ENCODE measurements at places on chromosomes 2 and 18. TPM values are rescaled to one million over a fixed set of nuclear protein-coding genes. Genes with fewer than 3 reads are reported as not detected.

DNA sequence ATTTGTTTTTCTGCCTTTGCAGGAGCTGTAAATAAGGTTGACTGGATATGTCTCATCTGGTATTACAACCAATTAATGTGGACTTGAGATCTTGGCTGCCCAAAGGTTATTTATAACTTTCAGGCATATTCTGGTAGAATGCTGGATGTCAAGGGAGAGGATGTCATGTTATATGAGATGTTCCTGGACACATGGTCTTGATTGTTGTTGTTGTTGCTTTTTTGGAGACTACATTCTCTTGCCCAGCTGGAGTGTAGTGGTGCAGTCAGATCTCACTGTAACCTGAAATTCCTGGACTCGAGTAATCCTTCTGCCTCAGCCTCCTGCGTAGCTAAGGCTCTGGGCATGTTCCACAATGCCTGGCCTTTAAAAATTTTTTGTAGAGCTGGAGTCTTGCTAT, 83.3 kb downstream of the LCLAT1 start:
- no peaks in the 10 kb centered on the region for H3K27me3 ChIP-seq
- H3K27ac ChIP-seq: no peak overlapping the region
- H3K36me3 ChIP-seq: peaks cover 6% of the 10 kb centered on the region
- H3K4me3 ChIP-seq: no peak overlapping the region
- no peak for DNase-seq
- H3K4me1 ChIP-seq: peaks cover 26% of the 10 kb centered on the region

DNA sequence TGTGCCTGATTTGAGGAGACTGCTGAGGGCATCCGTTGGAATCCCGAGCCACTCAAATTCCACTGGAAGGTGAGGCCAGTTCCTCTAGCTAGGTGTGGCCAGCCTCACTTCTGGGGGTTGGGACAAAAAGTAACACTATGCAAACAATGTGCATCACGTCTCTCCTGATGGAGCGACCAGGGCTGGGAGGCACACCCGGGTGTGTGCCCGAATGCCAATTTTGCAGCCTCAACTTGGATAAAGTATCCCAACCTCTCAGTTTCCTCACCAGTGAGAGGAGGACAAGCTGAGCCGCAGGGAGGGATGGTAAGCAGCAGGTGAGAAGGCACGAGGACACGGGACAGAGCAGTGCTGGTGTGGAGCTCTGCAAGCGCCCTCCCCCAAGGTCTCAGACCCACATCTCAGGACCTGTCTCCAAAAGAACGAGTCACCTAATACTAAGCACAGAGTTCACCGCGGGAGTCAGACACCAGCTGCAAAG, 218.3 kb downstream of the HAUS1 start:
- H3K4me3 ChIP-seq: no peak overlapping the region
- H3K27ac ChIP-seq: no peak overlapping the region
- no peak for DNase-seq
- no peaks in the 10 kb centered on the region for H3K27me3 ChIP-seq
- H3K4me1 ChIP-seq: no peaks in the 10 kb centered on the region
- H3K36me3 ChIP-seq: no peaks in the 10 kb centered on the region

- H3K4me1 ChIP-seq: peaks cover 33% of the 10 kb centered on the region
- DNase-seq: no peak
- H3K27ac ChIP-seq: no peak overlapping the region
- no peaks in the 10 kb centered on the region for H3K36me3 ChIP-seq
Measured at GRCh38 chr2:190838492-190838910, 42.1 kb upstream of the GLS start.

- H3K4me3 ChIP-seq: no peak overlapping the region
- H3K27me3 ChIP-seq: no peaks in the 10 kb centered on the region
- H3K4me1 ChIP-seq: no peaks in the 10 kb centered on the region
- H3K36me3 ChIP-seq: no peaks in the 10 kb centered on the region
- DNase-seq: no peak
Measured at GRCh38 chr2:177817300-177817699, 255.3 kb downstream of the PDE11A start.

DNA sequence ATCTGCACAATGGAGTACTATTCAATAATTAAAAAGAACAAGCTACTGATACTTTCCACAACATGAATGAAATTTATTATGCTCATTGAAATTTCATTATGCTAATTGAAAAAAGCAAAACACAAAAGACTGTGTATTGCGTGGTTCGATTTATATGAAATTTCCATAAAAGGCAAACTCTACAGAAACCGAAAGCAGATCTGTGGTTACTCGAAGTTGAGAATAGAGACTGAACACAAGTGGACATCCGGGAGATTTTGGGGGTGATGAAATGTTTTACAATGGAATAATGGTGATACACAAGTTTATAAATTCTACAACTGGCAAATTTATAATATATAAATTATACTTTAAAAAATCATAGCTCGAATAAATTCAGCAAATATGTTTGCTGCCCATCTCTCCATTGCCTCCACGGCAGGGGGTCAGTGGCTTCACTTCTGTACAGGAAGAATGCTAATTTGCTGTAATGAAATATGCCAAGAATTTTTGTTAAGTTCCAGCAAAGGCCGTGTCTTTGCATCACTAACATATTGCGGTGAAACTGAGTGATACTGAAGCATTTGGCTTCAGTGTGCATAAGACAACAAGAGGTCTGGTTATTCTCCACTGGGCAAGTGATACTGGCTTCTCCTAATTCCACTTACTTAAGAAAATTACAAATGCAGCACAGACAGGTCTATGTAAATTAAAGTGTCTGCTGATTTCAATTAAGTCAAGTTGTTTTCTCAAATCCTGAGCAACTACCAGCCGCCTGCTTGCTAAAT, 96.7 kb downstream of the TMEM163 start:
- no peak overlapping the region for H3K27ac ChIP-seq
- H3K36me3 ChIP-seq: no peaks in the 10 kb centered on the region
- no peak overlapping the region for H3K4me3 ChIP-seq
- no peak for DNase-seq
- no peaks in the 10 kb centered on the region for H3K4me1 ChIP-seq

DNA sequence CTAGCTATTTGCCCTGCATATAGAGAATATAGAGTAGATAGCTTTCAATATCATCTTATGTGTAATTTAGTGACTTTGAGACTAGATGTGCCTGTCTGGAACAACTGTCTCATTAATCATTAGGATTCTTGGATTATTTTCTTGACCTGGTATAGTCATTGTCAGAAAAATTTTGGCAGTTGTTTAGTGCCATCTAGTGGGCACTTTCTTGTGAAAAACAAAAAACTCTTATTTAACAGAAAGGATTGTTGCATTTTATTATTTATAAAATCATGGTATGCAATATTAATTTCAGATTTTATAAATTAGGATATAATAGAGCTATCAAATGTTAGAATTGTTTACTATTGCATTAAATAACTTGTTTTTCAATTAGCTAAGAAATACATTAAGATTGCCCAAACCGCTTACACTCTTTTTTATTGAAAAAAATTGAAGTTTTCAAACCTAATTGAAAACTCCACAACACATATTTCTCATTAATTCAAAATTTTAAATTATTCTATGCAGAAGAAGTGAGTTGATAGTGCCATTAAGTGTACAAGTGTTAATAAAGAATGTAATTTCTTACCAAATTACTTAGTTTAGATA, 80.3 kb downstream of the DYNAP start:
- no peak overlapping the region for H3K4me3 ChIP-seq
- H3K36me3 ChIP-seq: no peaks in the 10 kb centered on the region
- no peak for DNase-seq
- no peaks in the 10 kb centered on the region for H3K27me3 ChIP-seq

DNA sequence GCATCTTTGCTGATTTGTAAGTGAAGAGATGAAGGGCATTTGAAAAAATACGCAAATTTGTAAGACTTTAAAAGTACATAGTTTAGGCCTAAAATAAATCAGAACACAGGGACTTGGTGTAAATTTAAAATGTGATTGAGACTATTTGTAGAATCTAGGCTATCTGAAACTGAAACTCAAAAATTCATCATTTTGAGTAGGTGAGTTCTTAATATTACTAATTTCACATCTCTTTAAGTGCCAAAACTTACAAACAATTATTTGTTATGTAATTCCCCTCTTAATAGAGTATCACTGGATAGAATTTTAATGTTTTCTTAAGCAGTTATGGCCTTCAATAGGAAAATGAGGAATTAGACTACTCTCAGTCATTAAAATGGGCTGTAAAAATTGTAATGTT, 14.0 kb upstream of the HRH4 start:
- H3K4me3 ChIP-seq: no peak overlapping the region
- DNase-seq: no peak
- H3K4me1 ChIP-seq: no peaks in the 10 kb centered on the region
- no peak overlapping the region for H3K27ac ChIP-seq
- H3K36me3 ChIP-seq: peaks cover 36% of the 10 kb centered on the region
- H3K27me3 ChIP-seq: no peaks in the 10 kb centered on the region

- DNase-seq: no peak
- no peaks in the 10 kb centered on the region for H3K36me3 ChIP-seq
- H3K4me1 ChIP-seq: peaks cover 52% of the 10 kb centered on the region
- H3K27ac ChIP-seq: no peak overlapping the region
- no peaks in the 10 kb centered on the region for H3K27me3 ChIP-seq
Measured at GRCh38 chr18:63210521-63210920, 109.0 kb downstream of the BCL2 start.

DNA sequence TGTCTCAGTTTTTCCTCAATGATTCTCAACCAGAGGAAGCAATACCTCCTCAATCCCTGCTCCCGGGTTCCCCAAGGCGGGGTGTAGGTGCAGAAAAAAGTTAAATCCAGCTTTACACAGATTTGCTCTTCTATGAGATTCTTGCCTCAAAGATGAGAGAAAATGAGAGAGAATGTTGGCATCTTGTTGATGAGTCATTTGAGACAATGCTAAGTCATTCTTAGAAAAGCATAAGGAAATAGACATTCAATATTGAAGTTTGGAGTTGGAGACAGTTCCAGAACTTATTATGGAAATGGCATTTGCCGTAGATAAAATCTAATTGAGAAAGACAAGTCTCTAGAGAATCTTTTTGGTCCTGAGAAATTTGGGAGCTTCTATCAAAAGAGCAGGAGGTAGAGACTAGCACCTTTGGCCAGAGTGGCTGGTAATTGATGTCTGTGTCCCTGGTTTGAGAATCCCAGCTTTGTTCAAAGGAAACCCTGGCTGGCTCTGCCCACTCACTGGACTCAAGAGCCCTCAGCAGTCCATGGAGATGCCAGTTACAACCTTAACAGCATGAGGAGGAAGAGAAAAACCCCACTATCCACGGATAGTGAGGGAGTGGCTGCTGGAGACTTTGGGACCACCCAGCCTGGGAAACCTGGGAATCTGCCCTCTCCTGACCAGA, 181.2 kb downstream of the FAM124B start:
- H3K4me1 ChIP-seq: no peaks in the 10 kb centered on the region
- no peak overlapping the region for H3K4me3 ChIP-seq
- H3K27ac ChIP-seq: no peak overlapping the region
- no peak for DNase-seq
- no peaks in the 10 kb centered on the region for H3K27me3 ChIP-seq

GRCh38 chr18:80148326-80149199, 39.5 kb downstream of the ADNP2 start:
- H3K27me3 ChIP-seq: no peaks in the 10 kb centered on the region
- no peak overlapping the region for H3K27ac ChIP-seq
- peaks cover 15% of the 10 kb centered on the region for H3K4me1 ChIP-seq
- H3K36me3 ChIP-seq: no peaks in the 10 kb centered on the region
- DNase-seq: no peak
- peak overlapping the region; percentile 79 for H3K4me3 ChIP-seq

- DNase-seq: no peak
- H3K27ac ChIP-seq: no peak overlapping the region
- H3K36me3 ChIP-seq: no peaks in the 10 kb centered on the region
- peaks cover 24% of the 10 kb centered on the region for H3K4me1 ChIP-seq
- H3K27me3 ChIP-seq: no peaks in the 10 kb centered on the region
Measured at GRCh38 chr2:86229221-86229620, 30.0 kb downstream of the MRPL35 start.

GRCh38 chr2:204749319-204749718, 204.0 kb downstream of the PARD3B start:
- DNase-seq: no peak
- H3K27ac ChIP-seq: no peak overlapping the region
- no peaks in the 10 kb centered on the region for H3K27me3 ChIP-seq
- no peaks in the 10 kb centered on the region for H3K36me3 ChIP-seq
- no peaks in the 10 kb centered on the region for H3K4me1 ChIP-seq

DNA sequence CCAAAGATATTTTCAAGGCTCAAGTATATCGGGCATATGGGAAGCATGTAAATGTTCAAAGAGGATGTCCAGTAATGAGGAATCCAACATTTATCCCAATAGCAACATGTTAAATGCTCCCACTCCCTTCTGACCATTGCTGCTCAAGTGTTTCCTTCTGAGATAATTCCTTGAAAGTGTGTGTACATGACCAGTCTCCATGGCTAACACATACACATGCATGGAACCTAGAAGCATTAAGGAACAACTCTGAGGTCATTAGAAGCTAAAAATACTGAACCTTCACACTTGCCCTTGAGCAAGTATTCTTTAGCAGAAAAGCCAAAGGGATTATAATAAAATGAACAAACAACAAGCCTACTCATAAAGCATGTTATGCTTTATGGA, 433.8 kb upstream of the TCF4 start:
- H3K4me3 ChIP-seq: no peak overlapping the region
- no peaks in the 10 kb centered on the region for H3K36me3 ChIP-seq
- DNase-seq: no peak
- no peaks in the 10 kb centered on the region for H3K27me3 ChIP-seq

FSIP2 gene
- total RNA-seq: 2.4 TPM

SULT1C3 gene
- not detected for total RNA-seq

Measured in thoracic aorta (tissue), 2 donors.